Urothelium cell line (cell line): ENCODE measurements at places on chromosomes 2 and 18.

- no peak for DNase-seq
Observed at GRCh38 chr18:13429016-13429415, 210.5 kb downstream of the LDLRAD4 start.

DNA sequence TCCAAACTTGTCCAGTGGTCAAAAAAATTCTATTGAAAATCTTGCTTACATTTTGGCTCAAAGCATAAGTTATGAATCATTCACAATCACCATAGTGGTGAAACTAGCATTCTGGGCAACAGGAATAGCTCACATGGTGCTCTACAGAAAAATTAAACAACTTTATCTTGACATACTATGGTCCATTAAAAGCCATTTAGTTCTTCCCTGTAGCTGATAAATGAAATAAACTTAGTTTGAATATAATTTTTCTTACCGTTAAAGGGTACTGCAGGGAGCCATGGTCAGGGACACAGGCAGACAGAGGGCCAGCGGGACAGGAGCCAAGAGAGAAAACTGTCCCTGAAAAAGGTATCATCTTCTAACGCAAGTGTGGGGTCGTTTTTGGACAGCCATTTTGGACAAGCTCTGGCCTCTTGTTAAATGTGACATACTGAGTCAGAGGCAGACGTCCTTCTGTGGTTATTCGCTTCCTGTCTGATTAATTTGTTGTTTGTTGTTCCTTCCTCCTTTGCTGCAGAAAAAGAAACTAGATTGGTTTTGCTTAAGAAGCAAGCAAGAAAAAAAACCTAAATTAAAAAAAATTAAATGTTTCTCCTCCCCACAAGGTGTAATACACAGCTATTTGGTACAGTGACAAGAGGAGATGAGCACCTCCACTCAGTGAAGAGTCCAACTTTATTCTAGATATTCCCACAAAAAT lies at the start of gene WIPF1:
WIPF1 (minus strand) TSS at position 460 of the 703 bp plus-strand sequence. CDS start 12,231 bp downstream, outside the sequence.
- DNase-seq = peak; percentile 31

- no peak for DNase-seq
Observed at GRCh38 chr2:123179526-123179925, 845.6 kb upstream of the CNTNAP5 start.

GRCh38 chr2:22134421-22134820 lies 1010.7 kb downstream of the TDRD15 start:
- DNase-seq = no peak

DNA sequence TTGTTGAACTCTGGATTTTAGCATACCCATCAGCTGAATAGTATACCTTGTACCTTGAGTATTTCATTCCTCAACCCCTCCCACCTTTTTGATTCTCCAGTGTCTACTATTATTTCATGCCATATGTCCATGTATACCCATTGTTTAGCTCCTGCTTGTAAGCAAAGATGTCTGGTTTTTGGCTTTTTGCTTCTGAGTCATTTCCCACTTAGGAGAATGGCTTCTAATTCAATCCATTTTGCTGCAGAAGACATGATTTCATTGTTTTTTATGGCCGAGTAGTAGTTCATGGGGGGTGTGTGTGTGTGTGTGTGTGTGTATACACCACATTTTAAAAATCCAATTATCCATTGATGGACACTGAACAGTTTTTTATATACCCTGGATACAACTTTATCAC lies 24.3 kb upstream of the MOCOS start:
- DNase-seq = no peak

DNA sequence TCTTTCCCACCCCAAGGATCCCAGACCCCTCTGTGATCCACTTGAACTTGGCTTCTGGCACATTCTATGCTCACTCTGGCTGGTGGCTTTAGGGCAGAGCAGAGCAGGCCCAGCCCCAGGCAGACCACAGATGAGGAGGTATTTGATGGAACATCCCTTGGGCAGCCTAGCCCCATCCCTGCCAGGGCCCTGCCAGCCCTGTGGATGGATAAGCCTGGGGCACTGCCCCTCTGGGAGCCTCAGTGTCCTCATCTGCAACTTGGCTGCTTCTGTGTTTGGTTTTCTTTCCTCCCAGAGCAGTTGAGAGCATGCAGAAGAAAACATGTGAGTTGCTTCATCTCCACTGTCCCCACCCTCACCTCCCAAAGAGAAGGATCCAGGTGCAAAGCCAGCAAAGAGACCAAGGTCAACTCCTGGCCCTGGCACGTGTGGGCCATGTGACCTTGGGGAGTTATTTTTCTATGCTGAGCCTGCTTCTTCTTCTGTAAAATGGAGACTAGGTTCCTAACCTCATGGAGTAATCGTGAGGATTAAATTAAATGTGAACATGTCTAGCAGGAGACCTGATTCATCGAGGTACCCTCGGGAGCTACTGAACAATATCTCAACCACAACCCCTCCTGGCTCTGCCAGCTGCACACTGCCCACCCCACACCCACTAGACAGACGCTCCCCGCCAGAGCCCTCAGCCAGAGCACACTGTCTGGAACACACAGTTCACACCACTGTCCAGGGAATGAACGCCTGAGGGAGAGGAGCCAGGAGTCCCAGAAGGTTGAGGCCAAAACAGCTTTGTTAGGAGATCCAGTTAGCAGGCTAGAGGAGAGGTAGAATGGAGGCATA lies 14.6 kb upstream of the TNS1 start:
- no peak for DNase-seq

GRCh38 chr18:23135550-23136325 lies 453 bp downstream of the CABLES1 start:
- DNase-seq = no peak

GRCh38 chr2:169159686-169160085 lies 90.3 kb downstream of the DHRS9 start:
- DNase-seq = no peak

DNA sequence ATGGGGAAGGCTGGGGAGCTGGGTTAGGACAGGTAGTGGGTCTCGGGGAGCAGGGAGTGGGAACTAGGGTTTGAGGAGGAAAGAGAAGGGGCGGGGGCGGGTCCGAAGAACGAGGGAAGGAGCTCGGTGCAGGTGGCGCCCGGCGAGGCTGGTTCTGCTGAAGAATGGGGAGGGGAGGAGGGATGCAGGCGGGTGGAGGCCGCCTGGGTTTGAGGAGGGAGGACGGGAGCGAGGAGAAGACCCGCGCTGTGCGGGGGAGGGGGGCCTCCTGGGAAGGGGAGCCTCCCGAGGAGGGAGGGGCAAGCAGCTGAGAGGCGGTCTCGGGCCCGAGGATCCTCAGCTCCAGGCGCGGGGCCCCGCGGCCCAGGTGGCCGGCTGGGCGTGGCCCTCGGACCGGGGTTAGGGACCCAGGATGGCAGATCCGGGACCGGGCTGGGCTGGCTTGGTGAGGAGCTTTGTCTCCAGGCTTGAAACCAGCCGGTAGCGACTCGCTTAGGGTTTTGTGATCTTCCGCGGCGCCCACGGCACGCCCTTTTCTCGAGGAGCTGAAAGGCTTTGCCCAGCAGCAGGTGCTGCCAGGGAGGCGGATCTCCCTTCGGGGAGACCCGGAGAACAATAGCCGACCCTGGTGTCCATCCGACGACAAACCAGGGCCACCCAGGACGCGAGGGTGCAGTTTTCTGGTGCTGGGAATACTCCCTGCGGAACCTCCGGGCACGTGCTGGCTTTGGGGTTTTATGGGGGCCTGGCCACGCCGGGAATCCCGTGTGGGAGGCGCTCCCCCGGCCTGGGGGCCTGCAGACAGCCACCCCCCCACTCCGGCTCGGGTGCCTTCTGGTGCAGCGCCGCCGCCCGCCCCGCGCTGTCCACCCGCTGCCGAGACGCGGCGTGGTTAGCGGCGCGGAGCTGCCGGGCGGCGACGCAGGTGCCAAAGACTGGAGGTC lies 1.4 kb downstream of the DPYSL5 start:
- no peak for DNase-seq

DNA sequence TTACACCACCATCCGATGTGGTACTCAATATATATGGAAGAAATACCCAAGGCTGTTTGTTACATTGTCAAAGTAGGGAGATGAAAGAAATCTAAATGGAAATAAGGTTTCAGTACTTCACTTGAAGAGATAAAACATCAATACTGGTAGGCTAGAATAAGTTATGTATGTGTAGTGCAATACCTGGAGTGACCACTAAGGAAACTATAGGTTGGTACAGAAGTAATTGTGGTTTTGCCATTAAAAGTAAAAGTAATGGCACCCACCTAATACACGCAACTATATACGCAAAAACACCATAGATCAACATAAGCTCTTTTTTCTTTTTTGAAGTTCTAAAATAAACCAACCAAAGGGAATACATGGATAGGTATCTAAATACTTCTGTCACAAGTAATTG lies 143.2 kb upstream of the KYNU start:
- DNase-seq = no peak

DNA sequence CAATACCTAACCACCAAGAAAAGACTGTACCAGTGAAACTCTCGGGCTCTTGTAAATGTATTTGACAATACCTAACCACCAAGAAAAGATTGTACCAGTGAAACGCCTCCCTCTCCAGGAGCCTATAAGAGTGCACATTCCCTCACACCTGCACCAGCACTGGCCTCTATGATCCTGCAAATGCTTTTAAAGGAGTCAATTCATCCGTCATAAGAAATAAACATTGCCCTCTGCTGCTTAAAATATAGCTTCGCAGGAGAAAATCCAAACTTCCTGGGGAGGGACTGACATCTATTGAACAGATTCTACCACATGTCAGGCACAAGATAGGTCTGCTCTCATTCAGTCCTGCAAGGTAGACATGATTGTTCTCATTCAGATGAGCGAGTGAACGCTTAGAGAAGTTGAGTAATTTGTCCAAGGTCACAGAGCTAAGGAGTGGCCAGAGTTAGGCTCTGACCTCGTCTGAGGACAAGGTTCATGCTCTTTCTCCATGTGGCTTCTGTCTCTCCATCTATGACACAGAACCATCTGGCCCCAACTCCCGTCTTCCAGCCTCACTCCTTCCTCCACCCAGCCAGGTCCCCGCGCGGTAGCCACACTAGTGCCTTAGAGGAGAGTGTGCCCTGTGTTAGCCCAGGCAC lies 38.7 kb downstream of the MCFD2 start:
- peak; percentile 72 for DNase-seq

DNA sequence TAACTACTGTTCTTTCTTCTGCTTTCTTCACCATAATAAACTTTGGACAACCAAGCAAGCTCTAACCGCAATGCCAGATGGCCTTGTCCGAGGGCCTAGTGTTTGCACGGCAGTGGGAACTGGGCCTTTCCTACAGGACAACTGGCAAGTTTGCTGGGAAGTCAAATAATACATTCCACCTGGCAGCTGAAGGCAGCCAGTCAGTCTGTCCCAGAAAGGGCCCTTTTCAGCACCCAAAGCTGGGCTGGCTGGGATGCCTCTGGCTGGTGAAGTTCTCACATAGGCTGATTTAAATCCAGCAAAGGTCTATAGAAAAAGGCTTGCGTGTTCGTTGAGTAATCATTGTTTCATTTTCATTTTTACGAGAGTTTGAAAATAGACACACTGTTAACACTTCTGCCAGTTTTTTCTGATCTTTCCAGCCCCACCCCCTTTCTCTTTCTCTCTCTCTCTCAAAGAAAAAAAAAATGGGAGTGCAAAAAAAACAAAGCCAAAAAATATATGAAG lies 110.0 kb upstream of the EPAS1 start:
- DNase-seq = no peak

GRCh38 chr2:127080226-127080937 lies 26.6 kb downstream of the BIN1 start:
- DNase-seq = no peak

DNA sequence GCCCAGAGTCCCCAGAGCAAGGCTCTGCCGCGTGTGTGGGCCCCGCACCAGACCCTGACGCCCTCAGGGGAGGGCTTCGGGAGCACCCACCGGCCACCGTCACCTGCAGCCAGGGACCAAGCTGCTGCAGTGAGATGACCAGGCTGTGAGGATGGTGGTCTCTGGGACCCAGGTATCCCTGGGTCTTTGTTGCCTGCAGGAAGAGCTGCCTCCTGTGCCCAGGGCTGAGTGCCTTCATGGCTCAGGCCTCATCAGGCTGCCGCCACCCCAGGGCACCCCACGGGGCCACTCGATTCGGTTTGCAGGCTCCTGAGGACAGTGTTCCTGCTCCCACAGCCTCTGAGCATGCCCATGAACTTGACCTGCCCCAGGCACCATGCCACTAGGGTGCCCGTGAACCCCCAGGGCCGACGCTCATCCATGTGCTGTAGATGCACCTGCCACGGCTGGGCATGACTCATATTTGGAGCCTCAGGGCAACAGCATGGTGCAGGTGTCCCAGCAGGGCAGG lies 109.8 kb downstream of the FAM210A start:
- no peak for DNase-seq

- no peak for DNase-seq
Observed at GRCh38 chr2:624096-624495, 53.1 kb downstream of the TMEM18 start.

DNA sequence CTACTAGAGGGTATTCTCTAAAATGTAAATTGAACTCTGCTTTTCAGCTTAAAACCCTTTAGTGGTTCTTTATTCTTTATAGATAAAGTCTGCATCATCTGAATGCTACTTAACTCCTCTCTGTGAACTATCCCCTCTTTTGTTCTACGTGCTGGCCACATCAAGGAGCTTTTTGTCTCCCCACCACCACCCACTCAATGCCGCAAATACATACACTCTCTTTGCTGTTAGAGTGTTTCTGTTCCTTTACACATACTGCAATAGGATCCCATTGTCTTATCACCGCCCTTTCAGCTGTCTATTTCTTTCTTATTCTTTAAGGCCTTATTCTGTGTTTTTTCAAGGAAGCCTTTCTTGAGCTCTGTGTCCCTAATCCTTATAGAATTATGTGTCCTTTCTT lies 83.3 kb downstream of the EML4 start:
- DNase-seq = no peak

GRCh38 chr2:65049010-65049639 lies 7.1 kb upstream of the CEP68 start:
- no peak for DNase-seq

DNA sequence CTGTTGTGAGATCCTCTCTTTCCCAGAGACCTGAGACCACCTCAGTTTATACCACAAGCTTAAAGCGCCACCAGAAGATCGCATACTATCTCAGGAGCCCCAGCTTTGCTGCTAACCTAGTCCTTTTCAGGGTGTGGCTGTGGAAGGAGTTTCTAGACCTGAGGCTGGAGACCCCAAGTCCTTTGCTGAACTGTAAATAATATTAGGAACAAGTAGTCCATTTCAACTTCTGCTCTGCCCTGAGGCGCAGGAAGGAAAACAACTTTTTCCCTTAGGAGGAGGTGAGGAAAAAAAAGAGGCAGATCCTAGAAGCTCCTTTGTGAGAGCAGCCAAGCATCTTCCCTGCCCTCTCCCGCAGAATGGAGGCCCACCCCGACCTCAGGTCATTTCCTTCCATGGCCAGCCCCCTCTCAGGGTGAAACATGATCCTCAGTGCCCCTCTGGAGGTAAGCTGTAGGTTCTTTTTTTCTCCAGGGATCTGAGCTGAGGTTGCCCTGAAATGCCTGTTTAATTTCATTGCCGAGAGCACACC lies 122.8 kb upstream of the LGALSL start:
- DNase-seq = no peak

- peak; percentile 74 for DNase-seq
Observed at GRCh38 chr2:168346725-168347477, 99.5 kb upstream of the STK39 start.
